ENCODE measurements at places on chromosomes 7 and 10.

DNA sequence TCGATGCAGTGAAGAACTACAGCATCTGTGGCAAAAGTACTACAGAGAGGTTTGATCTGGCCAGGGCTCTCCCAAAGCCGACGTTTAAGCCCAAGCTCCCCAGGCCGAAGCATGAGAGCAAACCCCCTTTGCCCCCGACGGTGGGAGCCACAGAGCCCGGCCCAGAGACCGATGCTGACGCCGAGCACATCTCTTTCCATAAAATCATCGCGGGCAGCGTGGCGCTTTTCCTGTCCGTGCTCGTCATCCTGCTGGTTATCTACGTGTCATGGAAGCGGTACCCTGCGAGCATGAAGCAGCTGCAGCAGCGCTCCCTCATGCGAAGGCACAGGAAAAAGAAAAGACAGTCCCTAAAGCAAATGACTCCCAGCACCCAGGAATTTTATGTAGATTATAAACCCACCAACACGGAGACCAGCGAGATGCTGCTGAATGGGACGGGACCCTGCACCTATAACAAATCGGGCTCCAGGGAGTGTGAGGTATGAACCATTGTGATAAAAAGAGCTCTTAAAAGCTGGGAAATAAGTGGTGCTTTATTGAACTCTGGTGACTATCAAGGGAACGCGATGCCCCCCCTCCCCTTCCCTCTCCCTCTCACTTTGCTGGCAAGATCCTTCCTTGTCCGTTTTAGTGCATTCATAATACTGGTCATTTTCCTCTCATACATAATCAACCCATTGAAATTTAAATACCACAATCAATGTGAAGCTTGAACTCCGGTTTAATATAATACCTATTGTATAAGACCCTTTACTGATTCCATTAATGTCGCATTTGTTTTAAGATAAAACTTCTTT is 2.3 kb downstream of the LRRTM3 start:
- no peak for DNase-seq

DNA sequence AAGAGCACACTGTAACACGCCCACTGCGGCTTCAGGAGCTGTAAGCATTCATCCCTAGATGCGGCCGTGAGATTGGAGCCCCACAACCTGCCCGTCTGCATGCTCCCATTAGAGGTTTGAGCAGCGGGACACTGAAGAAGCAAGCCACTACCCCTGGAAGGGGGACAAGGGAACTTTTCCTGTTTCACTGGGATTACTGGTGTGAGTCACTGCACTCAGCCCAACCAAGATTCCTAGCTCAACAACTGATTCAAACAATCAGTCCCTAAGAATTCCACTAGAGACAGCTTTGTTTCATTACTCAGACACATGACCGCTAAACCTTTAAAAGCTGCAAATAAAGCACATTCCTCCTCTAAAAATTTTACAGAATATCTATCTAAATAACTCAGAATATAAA is 69.8 kb downstream of the ORC5 start:
- no peak for DNase-seq

GRCh38 chr10:22831586-22831985 is 96.3 kb upstream of the ARMC3 start:
- DNase-seq = no peak

GRCh38 chr7:103637094-103637493 is 191.1 kb upstream of the SLC26A5 start:
- no peak for DNase-seq

GRCh38 chr7:116782177-116782711 is 80.1 kb upstream of the CAPZA2 start:
- no peak for DNase-seq

DNA sequence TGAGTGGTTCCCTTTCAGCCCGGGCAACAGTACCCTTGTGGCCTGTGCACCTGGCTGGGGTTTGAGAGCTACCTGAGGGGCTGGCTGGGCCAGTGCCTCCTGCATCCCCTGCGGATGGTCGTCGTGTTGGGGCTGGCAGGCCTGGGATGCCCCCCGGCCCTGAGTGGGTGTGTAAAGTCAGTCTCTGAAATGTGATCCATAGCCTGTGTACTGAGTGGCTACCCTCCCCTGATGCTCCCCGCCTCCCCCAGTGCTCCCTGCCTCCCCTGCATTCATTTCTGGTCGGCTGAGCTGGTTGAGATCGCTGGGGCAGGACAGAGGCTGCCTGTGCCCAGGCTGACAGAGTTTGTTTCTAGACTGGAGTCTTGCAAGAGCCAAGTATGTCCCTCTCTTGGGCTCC is 9.3 kb downstream of the ZNF316 start:
- no peak for DNase-seq

- DNase-seq = no peak
Observed at GRCh38 chr7:19619122-19619521, 89.7 kb downstream of the POLR1F start.

DNA sequence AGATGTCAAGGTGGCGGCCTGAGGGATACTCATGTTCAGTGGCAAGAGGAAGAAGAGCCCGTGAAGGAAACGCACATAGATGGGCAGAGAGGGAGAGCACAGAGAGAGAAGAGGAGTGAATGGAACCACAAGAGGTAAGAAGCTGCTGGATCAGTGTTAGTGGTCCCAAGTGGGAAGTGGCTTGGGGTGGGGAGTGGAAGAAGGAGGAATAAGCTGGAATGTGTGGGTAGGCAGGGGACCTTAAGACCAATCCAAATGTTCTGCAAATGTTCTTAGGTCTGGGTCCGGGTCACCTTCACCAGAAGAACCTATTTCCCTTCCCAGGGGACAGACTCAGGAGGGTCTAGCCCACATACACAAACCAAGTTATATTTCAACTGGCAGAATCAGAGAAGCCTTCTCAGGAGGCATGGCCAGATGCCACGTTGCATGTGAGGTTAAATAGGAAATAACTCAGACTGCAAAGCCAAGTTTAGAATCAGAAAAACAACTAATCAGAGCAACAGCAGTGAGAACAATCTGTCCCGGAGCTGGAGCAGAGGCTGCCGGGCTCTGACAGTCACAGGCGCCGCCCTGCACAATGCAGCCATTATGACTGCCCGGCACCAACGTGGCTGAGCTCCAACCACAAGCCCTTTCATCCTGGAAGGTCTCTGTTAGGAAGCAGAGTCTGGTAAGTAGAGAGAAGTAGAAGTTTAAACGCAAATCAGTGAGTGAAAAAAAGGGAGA is 78.6 kb upstream of the ARMC3 start:
- DNase-seq = peak; percentile 3

DNA sequence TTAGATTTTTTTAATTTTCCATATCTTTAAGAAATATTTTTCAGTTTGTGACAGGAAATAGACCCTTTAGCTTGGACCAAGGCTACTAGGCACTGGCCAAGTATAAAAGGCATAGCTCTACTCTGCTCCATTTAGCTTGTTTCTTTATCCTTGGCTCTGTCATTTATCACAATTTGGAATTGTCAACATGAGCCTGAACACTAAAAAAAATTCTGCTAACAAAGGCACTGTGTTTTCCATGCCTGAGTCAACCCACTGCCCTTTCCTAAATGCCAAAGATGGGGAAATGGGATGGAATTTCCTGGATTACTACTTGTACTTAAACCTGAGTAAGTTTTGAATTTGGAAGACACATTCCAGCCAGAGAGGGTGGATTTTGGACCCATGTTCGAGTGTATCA is 128.4 kb downstream of the NSUN6 start:
- DNase-seq = no peak

DNA sequence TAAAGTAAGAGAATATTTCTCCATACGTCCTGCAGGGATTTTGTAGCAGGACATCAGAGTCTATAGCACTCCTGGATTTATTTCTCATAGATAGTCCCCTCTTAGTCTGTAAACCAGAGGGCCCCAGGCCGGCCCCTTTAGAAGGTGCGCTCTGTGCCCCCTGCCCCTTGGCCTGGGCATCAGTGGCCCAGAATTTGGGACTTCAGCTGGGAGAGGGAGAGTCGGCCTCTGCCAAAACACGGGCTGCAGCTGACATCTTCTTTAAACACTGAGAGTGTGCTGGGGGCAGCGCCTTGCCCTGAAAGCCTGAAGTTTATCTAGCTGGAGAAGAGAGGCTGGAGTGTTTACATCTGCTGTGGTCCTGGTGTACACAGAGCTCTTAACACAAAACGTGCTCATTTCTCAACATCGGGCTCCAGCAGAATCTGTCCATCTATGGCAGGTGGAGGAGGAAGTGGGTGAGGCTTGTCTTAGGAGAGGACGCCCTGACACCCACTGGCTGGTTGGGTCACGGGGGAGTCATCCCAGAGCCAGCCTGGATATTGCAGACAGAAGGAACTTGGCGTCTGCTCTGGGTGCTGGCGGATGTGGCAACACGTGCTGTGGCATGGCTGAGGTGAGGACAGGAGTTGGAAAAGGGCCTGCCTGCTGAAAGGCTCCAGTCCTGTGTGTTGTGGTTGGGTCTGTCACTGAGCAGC is 5.0 kb upstream of the TACR2 start:
- DNase-seq = no peak

DNA sequence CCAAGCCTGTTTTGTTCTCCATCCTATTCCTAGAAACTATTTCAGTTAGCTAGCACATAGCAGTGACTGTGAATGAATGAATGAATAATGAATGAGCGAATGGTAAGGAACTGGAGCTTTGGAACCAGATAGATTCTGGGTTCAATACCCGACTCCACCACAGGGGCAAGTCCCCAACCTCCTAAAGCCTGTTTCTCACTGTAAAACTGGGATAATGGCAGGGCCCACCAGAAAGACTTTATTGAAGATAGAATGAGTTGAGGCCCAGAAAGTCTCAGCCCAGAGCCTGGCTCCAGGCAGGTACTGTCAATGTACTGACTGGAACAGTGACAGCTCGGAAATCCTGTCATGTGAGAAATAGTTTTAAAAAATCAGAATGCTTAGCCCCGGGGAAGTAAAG is 1.1 kb upstream of the CDH23 start:
- DNase-seq = no peak

- DNase-seq = no peak
Observed at GRCh38 chr7:102106625-102107024, 180.0 kb upstream of the SH2B2 start.

GRCh38 chr10:120455004-120455403 is 2.0 kb upstream of the PLPP4 start:
- DNase-seq = no peak

DNA sequence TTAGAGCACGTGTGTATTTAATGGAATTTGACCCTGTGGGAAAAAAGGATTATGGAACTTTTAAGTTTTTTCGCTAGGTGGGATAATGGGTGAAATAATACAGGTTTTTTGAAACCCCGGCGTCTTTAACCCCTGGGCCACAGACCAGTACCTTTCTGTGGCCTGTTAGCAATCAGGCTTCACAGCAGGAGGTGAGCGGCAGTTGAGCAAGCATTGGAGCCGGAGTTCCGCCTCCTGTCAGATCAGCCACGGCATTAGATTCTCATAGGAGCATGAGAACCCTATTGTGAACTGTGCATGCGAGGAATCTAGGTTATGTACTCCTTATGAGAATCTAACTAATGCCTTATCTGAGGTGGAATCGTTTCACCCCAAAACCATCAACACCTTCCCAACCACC is 28.6 kb downstream of the WAC start:
- DNase-seq = no peak
